ENCODE measurements at places on chromosomes 6 and 20. TPM values are rescaled to one million over a fixed set of nuclear protein-coding genes. Genes with fewer than 3 reads are reported as not detected.

GSTA1 gene
- total RNA-seq: 0.96 TPM

PKHD1 gene
- 0.11 TPM for total RNA-seq

ECT2L gene
- not detected for total RNA-seq

NQO2 gene
- 56.9 TPM for total RNA-seq

VARS1 gene
- 56.5 TPM for total RNA-seq

TRIM15 gene
- total RNA-seq: not detected

NOP56 gene
- total RNA-seq: 135 TPM

SHLD1 gene
- 7.3 TPM for total RNA-seq

SOX12 gene
- 17.3 TPM for total RNA-seq

RHAG gene
- not detected for total RNA-seq

METTL24 gene
- 6.8 TPM for total RNA-seq

ETV7 gene
- total RNA-seq: 0.75 TPM

RIN2 gene
- total RNA-seq: 41.1 TPM

EMILIN3 gene
- total RNA-seq: 5.5 TPM
